ENCODE measurements at places on chromosomes 1 and 21.

GRCh38 chr21:45588871-45589491 lies 46.7 kb upstream of the SLC19A1 start:
- DNase-seq: no peak

GRCh38 chr1:23930861-23931490 lies 17.8 kb upstream of the CNR2 start:
- no peak for DNase-seq

DNA sequence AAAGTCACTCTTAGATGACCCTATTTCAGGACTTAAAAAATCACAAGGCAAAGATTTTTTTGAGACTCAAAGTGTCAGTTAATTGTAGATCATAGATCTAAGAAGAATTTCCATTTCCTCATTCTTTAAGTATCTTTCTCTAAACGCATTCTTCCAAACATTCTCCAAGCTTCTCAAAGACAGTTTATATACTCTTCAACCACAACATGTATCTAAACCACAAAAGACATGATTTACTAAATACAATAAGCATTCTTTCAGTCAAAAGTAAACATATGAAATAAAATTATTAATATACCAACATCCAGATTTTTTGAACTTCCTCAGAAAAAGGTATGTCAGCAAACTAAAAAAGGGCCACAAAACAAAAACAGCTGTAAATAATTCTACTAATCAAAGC lies 24.4 kb downstream of the RC3H1 start:
- no peak for DNase-seq

- DNase-seq: no peak
Observed at GRCh38 chr1:162192306-162192678, 122.8 kb downstream of the NOS1AP start.

- DNase-seq: peak; percentile 95
Observed at GRCh38 chr21:28992526-28993292, at the start of gene LTN1. Gene LTN1, minus strand, starts transcription at chr21:28992877. Its CDS starts 72 bp downstream, at chr21:28992805.

DNA sequence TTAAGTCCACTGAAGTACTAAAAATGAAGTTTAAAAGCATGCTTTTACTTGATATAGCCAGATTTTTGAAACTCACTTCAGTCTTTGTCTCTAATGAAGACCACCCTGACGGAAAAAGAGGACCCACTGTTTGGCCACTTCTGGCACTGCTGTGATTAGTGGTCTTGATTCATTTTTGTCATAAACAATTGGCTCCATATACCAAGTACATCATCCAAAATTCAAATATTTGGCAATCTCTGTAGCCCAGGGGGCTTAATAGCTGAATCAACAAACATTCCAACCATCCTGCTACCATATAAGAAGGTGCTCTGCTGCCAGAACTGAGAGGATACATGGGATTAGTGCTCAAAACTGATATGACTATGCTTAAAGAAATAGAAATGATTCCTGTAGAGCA lies 156.0 kb downstream of the COL24A1 start:
- no peak for DNase-seq

DNA sequence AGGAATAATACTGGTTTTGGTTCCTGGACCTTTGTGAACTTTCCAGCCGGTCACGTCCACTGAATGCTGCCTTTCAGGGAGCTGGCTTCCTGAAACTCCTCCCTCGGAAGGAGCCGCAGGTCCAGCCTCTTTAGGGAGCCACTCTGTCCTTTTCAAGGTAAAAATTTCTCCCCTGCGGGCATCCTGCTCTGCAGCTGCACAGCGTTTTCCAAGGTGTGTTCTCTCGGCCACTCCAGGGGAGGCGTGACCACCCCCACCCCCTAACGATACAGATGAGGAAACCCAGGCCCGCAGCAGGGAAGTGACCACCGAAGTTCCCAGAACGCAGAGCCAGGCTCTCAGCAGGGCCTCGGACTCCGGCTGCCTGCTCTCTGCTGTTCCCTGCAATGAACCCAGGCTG lies 21.5 kb downstream of the PADI2 start:
- DNase-seq: no peak

DNA sequence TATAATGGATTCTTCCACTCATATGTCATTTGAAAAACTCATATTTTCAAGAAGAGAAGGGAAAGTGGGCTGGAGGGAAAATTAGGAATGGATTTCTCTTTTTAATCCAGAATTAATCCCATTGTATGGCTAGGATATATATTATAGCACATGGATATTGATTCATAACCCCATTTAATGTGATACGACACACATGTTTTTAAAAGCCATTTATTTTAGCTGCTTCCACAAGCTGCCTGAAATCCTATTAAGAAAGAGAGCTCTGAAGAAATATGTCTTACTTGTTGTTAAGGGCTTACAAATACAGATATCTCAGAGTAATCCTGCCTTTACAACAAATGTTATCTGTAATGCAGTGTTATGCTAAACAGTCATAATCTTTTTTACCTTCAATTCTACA lies 598.6 kb downstream of the AMY1C start:
- no peak for DNase-seq

DNA sequence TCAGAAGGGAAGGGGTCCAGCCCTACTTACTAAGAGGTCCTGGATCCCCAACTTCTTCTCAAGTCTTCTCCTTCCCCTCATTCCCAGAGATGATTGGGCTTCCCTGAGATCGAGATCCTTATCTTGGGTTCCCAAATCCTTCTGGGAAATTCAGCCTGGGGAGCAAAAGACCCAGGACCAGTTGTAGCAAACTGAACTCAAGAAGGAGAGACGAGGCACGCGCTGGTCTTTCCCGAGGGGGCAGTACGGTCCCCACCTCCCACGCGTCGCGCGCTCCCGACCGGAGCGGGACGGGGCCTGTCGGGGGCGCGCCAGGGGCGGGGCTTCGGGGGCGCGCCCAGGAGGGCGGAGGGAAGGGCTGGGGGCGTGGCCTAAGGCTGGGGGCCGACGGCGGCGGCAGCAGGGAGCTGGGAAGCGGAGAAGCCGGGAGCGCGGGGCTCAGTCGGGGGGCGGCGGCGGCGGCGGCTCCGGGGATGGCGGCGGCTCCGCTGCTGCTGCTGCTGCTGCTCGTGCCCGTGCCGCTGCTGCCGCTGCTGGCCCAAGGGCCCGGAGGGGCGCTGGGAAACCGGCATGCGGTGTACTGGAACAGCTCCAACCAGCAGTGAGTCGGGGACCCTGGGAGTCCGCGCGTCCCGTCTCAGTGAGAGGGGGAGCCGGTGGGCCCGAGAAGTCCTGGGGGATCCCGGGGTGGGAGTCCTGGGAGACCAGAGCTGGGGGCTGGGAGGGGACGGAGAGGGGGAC lies at the start of gene EFNA3:
Gene EFNA3, plus strand, starts transcription at position 369 of the 741 bp plus-strand sequence. Its CDS starts 105 bp downstream, at position 474.
- DNase-seq: no peak

- no peak for DNase-seq
Observed at GRCh38 chr1:27525296-27526272, 35.6 kb upstream of the WASF2 start.

- no peak for DNase-seq
Observed at GRCh38 chr1:160628799-160629263, 18.0 kb downstream of the SLAMF1 start.

DNA sequence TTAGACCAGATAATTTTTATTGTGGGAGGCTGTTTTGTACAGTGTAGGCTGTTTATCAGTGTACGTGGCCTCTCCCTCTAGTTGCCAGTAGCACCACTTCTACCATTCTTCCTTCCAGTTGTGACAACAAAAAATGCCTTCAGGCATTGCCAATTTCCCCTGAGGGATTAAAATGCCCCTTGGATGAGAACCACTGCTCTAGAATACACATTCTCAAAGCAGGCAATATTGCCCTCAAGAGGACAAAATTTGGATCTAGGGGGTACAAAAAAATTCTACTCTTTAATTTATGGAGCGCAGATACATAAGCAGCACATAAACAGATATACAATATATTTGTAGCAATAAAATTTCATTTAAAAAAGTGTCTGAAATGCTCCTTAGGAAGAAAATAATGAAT lies 674.6 kb downstream of the PTPRC start:
- no peak for DNase-seq

GRCh38 chr1:166127003-166127402 lies 39.8 kb downstream of the FAM78B start:
- no peak for DNase-seq

DNA sequence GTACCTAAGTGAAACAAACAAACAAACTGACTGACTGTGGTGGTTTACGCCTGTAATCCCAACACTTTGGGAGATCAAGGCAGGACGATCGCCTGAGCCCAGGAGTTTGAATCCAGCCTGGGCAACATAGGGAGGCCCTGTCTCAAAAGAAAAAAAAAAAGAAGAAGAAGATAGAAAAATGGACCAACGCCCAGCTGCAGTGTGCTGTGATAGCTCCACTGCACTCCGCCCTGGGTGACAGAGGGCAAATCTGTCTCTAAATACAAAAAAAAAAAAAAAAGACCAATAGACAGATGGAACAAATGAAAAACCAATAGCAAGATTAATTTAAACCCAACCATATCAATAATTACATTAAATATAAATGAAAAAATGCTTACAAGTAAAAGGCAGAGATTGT lies 13.9 kb downstream of the AKR7A3 start:
- DNase-seq: no peak

GRCh38 chr1:201267481-201268229 lies 15.7 kb upstream of the PKP1 start:
- DNase-seq: no peak

- no peak for DNase-seq
Observed at GRCh38 chr21:46115441-46116188, 17.7 kb downstream of the COL6A2 start.

DNA sequence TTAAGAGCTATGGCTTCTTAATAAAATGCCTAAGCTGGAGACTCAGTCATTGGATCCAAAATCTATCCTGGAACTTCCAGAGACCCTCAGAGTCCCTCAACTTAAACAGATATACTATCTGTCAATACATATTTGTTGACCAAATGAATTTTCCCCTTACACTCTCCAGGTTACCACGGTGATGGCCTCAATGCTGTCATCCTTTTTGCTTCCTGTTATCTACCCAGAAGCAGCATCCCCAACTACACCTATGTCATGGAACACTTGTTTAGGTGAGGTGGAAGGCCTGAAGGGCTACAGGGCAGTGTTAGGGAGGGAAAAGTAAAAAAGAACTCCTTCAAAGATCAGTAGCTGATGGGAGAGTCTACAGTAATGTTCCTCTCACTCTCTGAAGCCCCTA lies 4.4 kb upstream of the C1orf56 start:
- no peak for DNase-seq

GRCh38 chr1:114009393-114009792 lies 30.1 kb downstream of the OLFML3 start:
- no peak for DNase-seq

DNA sequence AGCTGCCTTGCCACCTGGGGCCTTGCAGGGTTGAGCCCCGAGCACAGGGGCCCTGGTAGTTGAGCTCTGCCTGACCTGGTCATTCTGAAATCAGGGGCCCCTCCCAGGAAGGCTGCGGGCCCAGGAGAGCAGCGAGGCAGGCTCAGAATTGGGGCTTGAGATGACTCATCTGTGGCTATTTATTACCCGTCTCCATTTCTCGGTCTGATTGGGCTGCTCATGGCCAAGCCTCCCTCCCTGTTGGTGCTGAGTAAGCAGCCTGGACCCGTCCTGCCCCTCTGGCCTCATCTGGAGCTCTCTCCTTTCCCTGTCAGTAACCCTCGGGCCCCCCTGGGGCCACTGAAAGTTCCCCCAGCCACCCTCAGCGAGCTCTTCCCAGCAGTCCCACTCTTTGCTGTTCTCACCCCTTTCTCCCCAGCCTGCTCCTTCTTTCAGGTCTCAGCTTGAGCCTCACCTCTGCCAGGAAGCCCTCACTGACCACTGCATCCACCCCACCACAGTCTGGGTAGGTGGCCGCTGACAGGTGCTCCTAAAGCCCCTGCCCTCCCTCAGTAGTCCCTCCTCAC lies 11.0 kb upstream of the TNFRSF8 start:
- DNase-seq: peak; percentile 38
